ENCODE measurements at places on chromosomes 7 and 10.

DNA sequence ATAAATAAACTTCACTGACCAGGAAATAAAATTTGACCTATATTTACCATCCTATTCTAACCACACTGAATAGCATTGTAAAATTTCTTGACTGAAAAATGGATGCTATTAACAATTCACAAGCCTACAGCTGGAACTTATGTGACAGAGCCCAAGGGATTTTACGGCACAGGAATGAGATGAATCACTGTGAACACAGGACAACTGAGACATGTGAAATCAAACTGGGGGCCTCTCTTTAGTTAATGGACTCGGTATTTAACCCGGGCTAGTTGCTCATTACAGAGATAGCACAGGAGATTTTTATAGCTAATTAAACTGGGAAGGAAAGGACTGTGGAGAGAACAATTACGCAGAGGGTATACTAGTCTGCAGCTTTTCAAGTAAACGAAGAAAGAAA is 100.6 kb downstream of the MICU1 start:
- no peak for DNase-seq

GRCh38 chr7:45682358-45682735 is 108.2 kb downstream of the ADCY1 start:
- DNase-seq = peak; percentile 56

DNA sequence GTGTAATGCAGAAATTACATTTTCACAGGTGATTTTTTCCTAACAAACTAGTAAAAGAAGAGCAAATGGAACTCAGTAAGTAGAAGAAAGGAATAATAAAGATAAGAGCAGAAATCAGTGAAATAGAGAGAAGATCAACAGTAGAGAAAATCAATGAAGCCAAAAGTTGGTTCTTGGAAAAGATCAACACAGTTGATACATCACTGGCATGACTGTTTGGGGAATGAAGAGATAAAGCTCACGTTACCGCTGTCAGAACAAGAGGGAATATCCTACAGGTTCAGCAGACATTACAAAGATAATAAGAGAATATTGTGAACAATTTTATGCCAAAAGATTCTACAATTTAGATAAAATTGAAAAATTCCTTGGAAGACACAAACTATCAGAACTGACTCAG is 146.4 kb downstream of the ACTR3B start:
- no peak for DNase-seq

- no peak for DNase-seq
Observed at GRCh38 chr7:12294701-12295100, 83.6 kb downstream of the TMEM106B start.

Measured in islet precursor cell (in vitro differentiated cells).